Posterior cingulate gyrus (tissue), 11 donors: ENCODE measurements at places on chromosomes 3 and 15.

DNA sequence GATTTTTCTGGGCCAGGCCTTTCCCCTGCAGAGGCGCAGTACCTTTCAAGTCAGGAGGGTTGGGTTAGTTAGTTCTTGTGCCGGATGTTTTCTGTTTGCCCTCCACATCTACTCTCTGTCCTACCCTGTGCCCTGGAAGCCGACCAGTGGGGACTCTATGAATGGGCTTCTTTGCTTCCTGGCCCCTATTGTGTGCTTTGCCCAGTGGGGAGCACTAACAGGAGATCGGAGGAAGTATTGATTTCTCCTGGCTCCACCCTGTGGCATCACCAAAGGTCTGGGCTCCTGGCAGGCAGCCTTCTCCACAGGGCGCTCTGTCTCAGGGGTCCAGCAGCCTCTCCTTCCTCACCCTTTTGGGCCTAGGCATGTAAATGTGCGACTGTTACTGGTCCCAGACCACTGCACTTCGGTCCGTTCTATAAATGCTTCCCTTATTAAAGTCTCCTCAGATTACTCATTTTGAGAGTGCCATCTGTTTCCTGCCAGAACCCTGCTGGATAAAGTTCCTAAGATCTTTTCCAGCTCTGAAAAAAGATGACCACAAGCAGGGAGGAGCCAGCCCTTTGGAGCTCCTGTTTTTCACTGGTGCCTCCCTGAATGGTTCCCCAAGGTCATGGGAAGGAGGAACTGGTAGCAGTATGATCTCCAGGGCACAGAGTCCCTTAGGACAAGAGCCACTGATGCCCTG lies 44.5 kb downstream of the CTDSPL start:
- DNase-seq = no peak

DNA sequence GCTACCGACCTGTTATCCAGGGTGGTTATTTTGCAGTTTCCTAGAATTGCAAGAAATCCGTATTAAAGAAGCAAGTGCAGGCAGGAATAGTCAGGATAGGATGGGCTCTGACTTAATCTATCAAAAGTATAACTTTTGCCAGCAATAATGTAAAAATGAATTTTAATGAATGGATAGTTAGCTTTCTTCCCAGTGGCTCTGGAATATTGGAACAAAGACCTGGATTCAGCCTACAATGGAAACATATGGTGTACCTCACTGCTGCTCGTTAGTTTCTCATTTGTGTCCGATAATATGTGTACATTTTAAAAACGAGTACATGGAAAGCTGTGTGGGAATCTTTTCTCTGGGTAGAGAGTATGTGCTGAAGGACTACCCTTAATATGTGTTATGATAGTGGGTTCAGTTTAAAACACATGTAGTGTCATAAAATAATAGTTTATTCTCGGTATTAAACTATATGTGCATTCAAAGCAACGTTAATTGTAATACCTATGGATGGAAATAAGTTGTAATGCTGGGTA lies 805 bp downstream of the SERPINI1 start:
- DNase-seq = no peak

GRCh38 chr3:149494022-149494758 lies 19.7 kb downstream of the TM4SF4 start:
- DNase-seq = no peak

- DNase-seq = peak; percentile 72
Observed at GRCh38 chr3:62874711-62875557, at the start of gene CADPS. CADPS (minus strand) TSS chr3:62875416; CDS start chr3:62875029, 387 bp downstream.

- DNase-seq = no peak
Observed at GRCh38 chr15:92922418-92923002, 22.4 kb downstream of the CHD2 start.

DNA sequence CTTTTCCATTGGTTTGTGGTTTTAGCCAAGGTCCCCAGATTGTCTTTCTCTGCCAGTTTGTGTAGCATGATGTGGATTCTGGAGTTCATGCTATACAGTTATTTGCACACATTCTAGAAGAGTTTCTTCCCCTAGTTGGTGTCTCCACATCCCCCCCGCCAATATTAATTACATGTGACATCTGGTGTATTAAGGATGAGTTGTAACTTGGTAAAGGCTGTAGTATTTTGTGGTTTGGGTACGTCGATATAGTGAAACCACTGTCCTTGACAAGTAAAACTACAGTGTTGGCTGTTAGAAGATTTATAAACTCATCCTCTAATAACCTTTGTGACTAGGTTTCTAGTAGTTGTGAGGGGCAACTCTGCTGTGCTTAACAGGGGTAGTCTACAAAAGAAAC lies 23.7 kb upstream of the P4HTM start:
- no peak for DNase-seq

DNA sequence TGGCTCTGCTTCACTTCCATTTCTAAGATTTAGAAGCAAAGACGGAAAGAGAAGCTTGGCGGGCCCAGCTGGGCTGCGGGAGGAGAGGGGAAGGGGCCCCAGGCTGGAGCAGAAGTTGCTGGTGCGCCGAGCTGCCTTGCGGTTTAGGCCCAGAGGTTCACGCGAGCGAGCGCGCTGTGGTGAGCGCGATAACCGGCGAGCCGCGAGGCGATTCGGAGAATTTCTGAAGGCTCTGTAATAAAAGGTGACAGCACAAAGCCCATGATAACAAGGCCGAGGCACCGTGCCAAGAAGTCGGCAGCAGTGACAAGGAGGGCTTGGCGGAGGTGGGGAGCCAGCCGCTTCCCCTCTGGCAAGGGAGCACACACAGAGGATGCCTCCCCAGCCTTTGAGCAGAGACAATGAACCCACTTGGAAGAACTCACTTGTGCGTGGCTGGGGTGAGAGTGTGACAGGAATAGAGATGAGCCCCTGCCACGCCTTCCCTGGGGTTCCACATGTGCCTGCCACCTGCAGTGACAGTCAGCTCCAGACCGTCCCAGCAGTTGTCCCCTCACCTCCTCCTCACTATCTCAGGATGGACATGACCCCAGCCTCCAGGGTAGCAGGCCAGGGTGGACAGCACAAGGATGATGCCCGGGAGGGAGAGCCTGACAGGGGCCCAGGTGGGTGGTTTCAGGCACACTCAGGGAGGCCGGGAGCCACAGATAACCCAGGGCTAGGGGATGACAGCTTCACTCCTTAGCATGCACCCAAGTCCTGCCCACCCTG lies 315.2 kb downstream of the UACA start:
- peak; percentile 86 for DNase-seq

DNA sequence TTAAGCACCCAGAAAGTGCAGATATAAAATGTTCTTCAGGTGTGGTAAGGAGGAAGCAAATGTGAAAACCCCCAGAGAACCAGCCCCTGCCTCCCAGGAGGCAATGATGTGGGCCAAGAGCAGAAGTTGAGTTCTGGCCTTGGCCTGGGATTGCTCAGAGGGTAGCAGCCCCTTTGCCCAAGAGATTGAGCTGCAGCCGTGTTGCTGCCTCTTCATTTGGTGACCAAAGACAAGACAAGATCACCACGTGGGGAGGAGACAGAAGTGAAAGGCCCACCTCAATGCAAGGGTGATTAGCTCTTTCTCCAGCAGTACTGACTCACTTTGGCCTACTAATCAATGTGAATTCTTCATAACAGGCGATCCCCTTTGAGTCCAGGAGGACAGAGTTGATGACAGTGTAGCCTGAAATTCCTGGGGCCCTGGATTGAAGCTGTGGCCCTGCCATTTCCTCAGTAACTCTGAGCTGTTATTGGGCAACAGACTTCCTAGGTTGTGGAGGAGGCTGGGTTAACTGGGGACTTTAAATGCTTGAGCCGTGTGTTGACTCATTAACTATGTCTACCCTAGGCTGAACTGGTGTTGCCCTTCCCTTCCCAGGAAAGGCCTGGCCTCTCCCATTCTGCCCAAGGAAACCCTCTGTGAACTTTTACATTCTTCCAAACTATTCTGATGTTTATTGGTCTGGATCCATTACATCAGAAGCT lies 86.5 kb downstream of the ST6GAL1 start:
- DNase-seq = no peak

DNA sequence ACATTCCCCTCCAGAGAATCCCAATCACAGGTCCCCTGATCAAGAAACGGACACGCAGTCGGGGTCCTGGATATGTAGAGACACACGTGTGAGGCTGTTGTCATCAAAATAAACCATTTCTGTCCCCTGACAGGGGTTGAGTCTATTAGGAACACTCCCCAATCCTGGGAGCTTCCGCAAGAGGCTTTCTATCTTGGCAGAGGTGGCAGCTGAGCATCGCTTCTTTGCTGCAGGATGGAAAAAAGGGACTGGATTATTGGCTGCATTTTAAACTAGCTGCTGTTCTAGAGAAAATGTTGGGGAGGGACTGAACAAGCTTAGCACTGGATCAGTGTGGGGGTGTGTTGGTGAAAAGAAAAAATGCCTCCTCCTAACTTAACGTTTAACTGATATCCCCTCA lies 2.5 kb upstream of the CNTN4 start:
- no peak for DNase-seq

DNA sequence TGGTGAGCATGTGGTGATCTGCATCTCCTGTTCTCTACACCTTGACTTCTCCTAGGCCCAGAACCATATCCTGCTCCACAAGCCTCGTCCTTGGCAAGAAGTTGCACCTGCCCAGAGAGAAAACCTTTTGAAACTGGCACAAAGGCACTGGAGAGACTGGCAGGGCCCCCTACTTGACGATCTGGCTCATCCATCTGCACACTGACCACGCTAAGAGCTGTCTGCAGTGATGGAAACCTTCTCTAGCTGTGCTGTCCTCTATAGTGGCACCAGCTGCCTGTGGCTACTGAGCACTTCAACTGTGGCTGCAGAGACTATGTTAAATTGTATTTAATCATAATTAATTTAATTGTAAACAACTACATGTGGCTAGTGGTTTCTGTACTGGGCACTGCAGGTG lies 26.2 kb upstream of the SRP14 start:
- DNase-seq = no peak

DNA sequence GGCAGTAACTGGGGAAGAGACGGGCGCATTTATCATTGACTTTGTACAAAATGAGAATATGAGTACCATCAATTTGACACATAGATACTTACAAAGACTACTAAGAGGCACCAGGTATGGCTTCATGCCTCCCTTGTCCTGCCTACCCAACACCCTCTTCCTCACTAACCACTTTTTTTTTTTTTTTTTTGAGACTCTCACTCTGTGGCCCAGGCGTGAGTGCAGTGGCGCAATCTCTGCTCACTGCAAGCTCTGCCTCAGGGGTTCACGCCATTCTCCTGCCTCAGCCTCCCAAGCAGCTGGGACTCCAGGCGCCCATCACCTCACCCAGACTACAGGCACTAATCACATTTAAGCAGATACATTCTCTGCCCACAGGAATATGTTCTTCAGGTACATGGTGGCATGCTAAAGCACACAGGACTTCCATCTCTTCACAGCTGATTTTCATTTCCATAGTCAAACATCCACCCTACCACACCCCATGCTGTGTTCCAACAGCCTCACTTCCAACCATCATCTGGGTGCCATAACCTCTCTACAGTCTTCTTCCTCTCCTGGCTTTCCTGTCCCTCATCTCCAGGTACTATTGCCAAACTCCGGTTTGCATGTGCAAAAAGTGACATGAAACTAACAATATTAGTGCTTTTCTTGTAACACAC lies 41.7 kb downstream of the RAB27A start:
- DNase-seq = no peak
